Activated CD8-positive, alpha-beta memory T cell treated with anti-CD3 and anti-CD28 coated beads for 1 hour (primary cell): ENCODE measurements at places on chromosomes 11 and 22.

DNA sequence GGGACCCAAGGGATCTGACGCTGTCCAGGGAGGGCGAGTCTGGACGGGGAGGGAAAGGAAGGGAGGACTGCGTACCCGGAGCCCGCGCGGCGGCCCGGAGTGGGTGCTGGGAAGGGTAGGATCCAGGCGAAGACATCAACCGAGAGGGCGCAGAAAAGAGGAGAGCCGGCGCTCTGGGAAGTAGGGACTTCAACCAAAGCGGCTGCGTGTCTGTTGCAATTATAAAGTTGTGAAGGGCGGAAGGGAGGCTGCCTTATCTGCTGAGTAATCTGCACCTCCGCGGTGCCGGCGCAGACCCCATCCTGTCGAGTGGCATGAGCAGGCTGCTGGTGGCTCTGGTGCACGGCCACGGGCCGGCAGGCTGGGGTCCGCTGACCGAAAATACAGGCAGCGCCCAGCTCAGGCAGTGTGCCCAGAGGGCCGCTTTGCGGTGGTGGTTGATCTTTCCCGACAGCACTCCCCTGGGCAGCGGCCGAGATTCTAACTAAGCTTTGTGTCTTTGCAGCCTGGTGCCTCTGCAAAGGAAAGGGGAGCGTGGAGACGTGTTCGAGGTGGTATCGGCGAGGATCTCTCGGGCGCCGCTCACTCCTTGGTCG, 978 bp downstream of the C11orf87 start:
- DNase-seq: no peak

- DNase-seq: peak; percentile 56
Measured at GRCh38 chr22:50190941-50191741, 5.4 kb downstream of the TRABD start.

DNA sequence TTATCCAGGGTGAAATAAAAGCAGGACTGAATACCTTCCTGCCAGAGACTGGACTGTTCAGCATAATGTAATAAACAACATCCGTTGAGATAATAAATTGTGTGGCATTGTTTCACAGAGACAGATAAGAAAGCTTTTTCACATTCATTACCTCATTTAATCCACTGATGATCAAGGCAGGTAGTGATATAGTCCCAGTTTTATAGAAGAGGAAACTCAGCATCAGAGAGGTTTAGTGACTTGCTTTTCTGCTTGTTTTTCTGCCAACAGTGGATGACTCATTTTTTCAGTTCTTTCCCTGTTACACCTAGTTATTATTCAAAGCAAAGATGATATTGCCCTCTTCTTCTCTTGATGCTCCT, 4.0 kb downstream of the MYO18B start:
- no peak for DNase-seq

- no peak for DNase-seq
Measured at GRCh38 chr11:72958791-72959190, 144.6 kb downstream of the ATG16L2 start.

DNA sequence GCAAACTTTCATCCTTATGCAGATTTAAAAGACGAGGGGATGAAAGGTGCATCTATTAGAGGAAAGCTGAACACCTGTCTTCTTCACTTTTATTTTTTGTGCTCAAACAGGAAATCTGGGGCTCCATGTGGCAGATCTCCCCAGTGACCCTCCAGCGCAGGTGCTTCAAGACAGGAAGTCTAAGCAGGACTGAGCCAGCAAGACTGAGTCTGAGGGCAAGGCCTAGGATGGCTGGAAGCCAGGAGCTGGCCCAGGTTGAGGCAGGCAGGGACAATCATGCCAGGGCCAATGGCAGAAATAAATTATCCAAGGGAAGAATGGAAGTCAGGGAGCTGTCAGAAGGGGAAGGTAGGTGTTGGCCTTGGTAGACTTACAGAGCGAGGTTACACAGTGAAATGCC, 101.1 kb upstream of the SPON1 start:
- no peak for DNase-seq

DNA sequence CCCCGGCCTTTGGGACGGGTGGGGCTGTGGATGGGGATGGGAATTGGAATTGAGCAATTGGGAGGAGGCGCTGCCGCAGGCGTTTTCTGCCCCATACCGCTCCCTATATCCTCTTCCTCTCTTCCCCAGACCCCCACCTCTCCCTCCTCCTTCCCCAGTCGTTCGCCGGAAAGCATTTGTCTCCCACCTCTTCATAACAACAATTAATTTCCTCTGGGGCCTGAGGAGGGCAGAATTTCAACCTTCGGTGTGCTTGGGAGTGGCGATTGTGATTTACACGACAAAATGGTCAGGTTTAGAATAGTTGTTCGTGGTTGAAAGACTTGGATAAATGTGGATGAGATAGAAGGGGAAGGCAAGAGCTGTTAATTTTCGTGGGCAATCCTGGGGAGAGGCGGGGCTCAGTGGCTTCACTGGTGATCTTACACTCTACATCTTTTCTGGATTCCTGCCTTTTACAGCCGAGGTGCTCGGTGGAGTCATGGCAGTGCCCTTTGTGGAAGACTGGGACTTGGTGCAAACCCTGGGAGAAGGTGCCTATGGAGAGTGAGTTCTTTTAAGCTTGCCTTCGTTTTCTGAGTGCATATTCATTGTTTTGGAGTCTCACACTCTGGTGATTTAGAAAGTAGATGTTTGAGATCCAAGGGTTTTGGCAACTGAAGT, 1.5 kb downstream of the CHEK1 start:
- no peak for DNase-seq

GRCh38 chr11:12800871-12801270, 126.7 kb downstream of the TEAD1 start:
- no peak for DNase-seq

DNA sequence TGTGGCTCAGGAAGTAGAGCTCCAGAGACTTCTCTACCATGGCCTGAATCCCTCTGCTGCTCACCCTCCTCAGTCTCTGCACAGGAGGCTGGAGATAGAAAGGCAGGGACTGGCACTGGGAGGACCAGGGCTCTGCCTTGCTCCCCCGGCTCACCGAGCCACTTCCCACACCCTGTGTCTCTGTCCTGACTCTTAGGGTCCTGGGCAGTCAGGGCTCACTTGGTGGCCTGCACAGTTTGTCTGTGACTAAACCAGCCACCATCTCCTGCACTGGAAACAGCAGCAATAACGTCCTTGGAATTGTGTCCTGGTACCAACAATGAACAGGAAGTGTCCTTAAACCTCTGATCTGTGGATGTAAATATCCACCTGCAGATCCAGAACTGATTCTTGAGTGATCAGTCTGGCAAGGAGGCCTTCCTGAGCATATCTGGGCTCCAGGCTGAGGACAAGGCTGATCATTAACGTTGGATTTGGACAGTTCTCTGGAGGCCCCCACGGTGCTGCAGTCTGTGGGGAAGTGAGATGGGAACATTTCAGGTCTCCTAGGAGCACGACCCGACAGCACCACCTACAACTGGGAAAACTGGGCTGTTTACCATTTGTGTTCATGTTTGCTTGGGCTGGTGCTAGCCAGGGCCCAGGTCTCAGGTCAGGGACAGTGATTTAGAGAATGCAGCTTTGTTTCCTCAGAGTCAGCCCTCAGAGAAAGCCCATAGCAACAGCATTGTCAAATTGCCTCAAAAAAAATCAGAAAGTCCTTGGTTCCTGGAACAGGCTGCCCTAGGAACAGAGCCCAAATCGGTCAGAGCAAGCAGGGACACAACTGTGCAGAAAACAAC, 82.5 kb downstream of the ZNF280B start:
- no peak for DNase-seq

DNA sequence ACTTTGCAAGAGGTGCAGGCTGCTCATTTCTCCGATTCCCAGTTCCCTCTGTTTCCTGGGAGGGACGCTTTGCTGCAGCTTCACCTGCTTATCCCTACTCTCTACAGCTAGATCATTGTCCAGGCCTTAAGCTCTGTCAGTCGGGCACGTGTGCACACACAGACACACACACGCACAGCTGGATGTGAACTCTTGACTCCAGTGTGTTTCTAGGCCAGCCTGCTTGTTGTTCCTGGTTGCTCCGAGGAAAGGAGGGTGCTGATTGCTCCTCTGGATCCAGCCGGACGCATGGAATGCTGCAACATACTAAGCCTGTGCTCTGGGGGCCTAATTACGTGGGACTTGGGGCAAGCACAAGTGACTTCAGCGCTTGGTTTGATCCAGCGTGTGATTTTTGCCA, 19.7 kb downstream of the ZNRF3 start:
- no peak for DNase-seq

GRCh38 chr11:70547386-70547785, 149.1 kb downstream of the CTTN start:
- no peak for DNase-seq

GRCh38 chr22:43326331-43327156, 16.6 kb downstream of the SCUBE1 start:
- DNase-seq: no peak

GRCh38 chr11:295351-296170, 3.8 kb downstream of the IFITM5 start:
- no peak for DNase-seq

DNA sequence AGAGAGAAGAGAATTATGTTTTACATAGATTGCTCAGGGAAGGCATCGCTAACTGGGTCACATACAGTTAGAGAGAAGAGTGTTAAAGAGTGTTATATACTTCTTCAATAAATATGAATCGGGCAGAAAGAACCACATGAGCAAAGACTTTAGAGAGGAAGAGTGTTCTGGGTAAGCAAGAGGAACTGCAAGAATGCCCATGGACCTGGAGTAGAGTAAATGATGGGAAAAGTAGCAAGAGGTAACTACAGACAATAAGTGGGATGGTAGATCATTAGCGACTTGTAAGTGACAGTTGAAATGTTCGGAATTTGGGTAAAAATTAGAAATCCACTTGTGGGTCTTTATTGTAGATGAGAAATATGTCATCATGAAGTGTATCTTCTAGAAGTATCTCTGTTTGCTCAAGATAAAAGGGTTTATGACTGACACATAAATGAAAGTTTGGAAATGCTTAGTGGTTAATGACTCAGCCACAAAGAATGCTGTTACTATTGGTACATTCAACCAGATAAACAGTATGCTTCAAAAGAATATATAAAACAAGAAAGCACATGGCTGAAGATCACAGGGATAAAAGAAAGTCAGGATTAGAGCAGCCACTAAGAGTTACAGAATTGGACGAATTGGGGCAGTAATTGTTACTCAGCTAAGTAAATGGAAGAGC, 229.3 kb downstream of the CASP12 start:
- no peak for DNase-seq

DNA sequence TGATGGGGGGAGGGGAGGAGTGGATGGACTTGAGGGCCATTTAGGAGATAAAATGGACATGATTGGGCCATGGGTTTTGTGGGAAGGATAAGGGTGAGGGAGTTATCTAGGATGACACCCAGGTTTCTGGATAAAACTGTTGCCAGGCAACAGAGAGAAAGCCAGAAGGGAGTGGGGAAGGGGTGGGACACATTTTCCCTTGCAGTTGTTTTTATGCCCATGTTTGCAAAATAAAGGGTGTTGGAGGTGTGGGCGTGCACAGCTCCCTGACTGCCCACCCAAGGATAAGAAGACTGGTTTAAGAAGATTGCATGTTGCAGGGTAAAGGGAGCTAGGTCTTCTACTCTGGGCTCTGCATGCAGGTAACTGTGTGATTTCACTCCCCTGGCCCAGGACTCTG, 18.3 kb upstream of the YWHAH start:
- DNase-seq: no peak

GRCh38 chr22:46578251-46578823, 40.9 kb upstream of the CELSR1 start:
- no peak for DNase-seq

DNA sequence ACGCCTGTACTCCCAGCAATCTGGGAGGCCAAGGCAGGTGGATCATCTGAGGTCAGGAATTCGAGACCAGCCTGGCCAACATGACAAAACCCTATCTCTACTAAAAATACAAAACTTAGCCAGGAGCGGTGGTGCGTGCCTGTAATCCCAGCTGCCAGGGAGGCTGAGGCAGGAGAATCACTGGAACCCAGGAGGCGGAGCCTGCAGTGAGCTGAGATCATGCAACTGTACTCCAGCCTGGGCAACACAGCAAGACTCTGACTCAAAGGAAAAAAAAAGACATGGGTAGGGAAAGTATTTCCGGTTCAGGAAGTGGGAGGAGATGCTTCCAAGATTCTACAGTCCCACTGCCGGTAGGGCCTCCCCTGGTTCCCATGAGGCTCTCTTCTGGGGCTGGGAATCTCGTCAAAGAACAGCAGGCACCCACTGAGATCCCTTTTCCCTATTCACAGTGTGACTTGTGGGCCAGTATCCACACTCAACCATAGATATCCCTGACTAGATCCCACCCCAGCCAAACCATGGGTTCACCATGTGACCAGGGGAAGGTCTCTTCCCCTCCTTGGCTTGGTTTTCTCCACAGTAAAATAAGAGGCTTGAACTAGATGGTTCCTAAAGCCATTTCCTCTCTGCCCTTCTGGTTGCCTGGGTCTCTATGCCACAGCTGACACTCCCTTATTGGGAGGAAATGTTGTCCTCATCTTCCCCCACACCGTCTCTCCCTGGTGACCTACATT, 443.3 kb downstream of the BUD13 start:
- no peak for DNase-seq

DNA sequence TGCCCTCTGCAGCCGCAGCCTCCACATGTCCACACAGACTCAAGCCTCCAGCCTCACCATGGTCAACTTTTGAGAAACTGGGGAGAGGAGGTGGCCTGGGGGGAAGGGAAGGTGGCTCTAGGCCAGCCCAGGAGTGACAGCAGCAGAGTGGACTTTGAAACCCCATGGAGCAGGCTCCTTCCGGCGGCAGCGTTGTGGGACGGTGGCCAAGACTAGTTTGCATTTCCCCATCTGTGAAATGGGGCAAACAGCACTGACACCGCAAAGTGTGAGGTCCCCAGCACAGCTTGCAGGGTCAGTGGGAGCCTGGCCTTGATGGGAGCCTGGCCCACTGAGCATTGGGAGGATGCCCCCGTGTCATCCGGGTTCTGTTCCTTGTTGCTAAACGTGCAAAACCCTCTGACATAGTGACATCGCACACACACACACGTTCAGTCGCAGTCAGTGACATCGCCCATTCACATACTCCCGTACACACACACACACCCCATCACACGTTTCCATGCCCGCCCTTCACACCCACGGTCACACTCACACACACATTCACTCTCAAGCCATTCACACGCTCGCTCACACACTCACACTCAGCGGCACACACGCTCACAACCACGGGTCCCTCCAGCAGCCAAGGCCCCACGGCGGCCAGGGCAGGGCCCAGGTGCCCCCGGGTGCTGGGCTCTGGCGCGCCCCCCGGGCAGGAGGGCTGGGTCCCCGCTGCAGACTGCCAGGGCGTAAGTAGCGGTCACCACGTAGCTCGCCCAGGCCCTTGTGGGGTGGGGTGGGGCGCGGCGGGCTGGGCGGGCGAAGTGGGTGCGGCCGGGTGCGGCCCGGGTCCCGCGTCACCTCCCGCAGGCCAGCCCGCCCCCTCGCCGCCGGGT, 585 bp downstream of the CYB5R3 start:
- DNase-seq: no peak

- no peak for DNase-seq
Measured at GRCh38 chr11:79097246-79097875, 343.5 kb downstream of the TENM4 start.

- DNase-seq: no peak
Measured at GRCh38 chr22:40027191-40028097, 32.7 kb downstream of the FAM83F start.

GRCh38 chr11:46280706-46281105, 3.2 kb downstream of the CREB3L1 start:
- no peak for DNase-seq
